ENCODE measurements at places on chromosomes 16 and 17.
A peak's percentile ranks its signal among the peaks of the same experiment; 100 is the strongest.

DNA sequence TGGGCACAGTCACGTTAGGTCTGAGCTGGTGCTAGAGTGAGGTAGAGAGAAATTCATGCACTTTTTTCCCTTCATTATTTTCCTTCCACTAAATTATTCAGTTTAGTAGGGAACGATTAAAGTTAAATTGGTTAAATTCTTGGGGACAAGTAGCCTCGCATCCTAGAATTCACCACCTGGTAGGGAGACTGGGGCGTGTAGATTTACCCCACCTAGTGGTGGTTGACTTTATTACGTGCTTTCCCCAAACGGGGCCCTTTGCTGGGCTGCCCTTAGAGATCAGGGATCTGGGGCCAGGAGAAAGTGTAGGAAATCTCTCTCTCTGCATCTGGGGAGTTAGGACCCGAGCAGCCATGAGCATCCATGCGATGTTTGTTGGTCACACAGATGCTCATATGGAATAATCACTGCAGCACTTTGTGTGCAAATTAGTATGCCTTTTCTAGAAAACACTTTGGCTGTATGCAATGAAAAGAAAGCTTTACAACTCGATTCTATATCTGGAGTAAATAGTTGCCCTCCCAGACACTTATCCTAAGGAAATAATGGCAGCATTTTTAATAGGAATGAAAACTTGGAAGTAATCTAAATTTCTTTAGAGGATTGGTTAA lies 107.0 kb downstream of the PLCG2 start:
- no peak for DNase-seq

GRCh38 chr17:18203308-18203707 lies 19.7 kb downstream of the ALKBH5 start:
- no peak for DNase-seq

GRCh38 chr16:65965628-65966027 lies 400.9 kb upstream of the CDH5 start:
- DNase-seq: peak; percentile 60

DNA sequence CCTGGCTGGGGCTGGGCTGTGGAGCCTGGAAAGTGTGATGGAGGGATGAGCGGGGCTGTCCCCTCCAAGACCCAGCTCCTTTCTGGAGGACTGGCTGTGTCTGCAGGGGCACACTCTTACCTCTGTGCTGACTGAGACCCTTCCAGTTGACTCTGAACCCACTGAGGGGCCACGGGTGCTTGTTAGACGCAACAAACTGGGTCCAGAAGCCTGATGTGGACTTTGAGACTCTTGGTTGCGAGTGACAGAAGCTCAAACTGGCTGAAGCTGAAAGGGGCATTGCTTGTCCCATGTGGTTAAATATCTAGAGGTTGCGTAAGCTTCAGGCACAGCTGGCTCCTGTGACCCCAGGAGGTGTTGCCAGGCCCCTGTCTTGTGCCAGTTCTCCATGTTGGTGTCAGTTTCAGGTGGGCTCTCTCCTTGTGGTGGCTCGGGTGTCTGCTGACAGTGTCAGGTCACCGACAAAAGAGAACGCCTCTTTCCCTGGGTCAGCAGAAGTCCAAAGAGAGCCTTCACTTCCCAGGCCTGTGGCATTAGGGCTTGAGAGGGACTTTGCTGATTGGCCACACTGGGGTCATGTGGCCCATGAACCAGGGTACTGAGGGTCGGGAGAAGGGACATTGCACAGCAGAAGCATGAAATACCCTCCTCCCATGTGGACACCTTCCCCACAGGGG lies 16.7 kb downstream of the ADCY7 start:
- DNase-seq: no peak

GRCh38 chr17:79496422-79497005 lies 114.3 kb downstream of the RBFOX3 start:
- DNase-seq: no peak

- DNase-seq: no peak
These were observed 47.8 kb upstream of the SCNN1B start for GRCh38 chr16:23254338-23254737.

GRCh38 chr16:22621586-22622155 lies 111.0 kb downstream of the NPIPB5 start:
- no peak for DNase-seq

- peak; percentile 14 for DNase-seq
These were observed 32.0 kb downstream of the KDM8 start for GRCh38 chr16:27235055-27235937.

DNA sequence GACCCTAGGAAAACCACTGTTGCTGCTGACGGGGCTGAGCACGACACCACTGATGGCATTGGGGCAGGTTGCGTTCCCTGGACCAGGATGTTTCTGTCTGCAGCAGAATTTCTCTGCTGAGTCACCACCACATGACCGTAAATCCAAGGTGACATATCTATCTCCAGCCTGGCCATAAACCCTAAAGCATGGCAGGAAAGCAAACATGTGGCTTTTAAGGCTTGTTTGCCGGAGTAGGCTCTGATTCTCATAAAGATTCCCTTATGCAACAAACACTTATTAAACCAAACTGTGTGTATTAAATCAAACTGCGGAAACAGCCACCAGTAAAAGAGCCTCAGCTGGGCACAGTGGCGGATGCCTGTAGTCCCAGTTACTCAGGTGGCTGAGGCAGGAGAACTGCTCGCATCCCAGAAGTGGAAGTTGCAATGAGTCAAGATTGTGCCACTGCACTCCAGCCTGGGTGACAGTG lies 17.3 kb downstream of the MPHOSPH6 start:
- peak; percentile 48 for DNase-seq

- DNase-seq: no peak
These were observed 137.0 kb upstream of the PLCG2 start for GRCh38 chr16:81642107-81642436.

DNA sequence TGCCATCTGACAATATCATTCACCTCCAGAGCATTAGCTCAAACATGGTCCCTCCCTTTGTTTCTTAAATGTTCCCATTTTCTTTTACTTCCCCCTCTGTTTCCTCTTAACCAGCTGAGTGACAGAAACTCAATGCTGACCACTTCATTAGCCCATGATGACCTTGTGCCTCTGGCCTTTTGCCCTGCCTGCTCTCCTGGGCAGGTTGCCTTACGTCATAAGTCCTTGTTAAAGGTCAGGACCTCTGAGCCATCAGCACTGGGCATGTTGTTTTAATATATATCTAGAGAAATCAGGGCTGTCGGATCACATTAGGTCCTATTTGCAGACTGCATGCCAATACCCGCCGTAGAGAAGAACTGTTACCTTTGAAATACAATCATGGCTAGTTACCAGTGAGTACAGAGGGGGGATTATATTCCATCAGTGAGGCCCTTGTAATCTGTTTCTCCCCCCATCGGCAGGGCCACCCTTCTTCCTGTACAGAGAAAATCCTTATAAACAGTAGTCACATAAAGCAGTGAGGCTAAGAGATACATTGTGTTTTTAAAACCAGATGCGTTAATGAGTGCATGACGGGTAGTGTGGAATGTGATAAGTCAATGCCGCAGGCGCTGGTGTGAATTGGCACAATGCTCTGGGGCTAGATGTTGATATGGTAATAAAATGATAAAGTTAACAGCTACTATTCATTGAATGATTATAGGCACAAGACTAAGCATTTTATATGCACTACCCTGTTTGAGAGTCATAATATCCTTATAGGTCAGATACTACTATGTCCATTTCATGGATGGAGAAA lies 94.3 kb upstream of the ZFHX3 start:
- DNase-seq: no peak
